ENCODE measurements at places on chromosomes 1 and 21. TPM values are rescaled to one million over a fixed set of nuclear protein-coding genes. Genes with fewer than 3 reads are reported as not detected.

DNA sequence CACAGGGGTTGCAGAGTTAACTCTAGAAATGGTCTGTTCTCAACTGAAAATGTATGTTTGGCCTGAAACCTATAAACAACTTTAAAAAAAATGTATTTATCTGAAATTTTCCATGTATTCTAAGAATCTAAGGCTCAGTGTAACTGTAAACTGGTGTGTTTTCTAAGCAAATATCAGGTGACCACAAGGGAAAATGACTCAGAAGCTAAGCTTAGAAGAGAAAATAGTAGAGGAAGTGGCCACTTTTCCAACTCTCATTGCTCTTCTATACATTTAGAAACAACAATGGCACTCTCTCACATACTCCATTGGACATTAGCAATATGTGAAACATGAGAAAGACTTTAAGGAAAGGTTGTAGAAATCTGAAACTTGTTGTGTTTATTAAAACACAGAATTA, 7.5 kb downstream of the TNFSF18 start:
- no peaks in the 10 kb centered on the region for H3K27me3 ChIP-seq
- no peaks in the 10 kb centered on the region for H3K36me3 ChIP-seq
- H3K27ac ChIP-seq, result no peak overlapping the region
- H3K4me1 ChIP-seq, result 0 out of 2 replicates have a peak, but pooled peaks cover 10% of the 10 kb centered on the region
- DNase-seq, result peak; percentile 9
- H3K4me3 ChIP-seq, result no peak overlapping the region

DNA sequence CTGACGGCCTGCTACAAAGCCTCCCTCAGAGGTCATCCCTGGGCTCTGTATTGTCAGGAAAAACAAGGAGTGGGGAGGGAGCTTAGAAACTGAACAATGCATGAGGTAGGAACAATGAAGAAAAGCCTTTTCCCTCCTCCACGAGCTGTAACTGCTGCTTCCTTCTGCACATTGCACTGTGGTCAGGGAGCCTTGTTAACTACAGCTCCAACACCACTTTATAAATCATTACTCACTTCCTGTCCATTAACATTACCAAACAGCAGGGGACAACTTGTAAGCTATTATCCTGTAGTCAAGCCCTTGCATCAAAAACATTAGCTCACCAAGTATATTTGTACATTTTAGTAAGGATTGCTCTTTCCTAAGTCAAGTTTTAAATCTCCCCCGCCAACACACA, 336.0 kb upstream of the NR5A2 start:
- no peak overlapping the region for H3K4me3 ChIP-seq
- no peaks in the 10 kb centered on the region for H3K27me3 ChIP-seq
- DNase-seq, result no peak
- no peak overlapping the region for H3K27ac ChIP-seq
- no peaks in the 10 kb centered on the region for H3K36me3 ChIP-seq

DNA sequence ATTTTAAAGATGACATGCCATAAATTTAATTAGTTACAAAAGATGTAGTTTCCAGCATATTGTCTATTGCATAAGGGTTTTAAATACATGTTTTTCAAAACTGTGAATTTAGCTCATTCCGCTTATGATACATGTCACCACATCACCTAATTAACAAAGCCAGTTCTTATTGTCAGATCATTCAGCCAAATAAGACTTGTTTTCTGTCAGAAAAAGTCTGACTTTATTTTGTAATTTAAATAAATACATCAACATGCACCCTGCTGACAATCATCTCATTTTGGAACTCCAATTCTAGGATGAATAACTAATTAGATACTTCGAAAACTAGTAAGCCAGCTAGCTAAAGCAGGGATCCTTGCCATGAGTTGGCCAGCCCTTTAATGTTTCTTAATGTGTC, 110.9 kb upstream of the APP start:
- DNase-seq, result no peak
- no peaks in the 10 kb centered on the region for H3K4me1 ChIP-seq

GRCh38 chr1:233679030-233679429, 65.1 kb downstream of the KCNK1 start:
- H3K4me3 ChIP-seq, result no peak overlapping the region
- H3K4me1 ChIP-seq, result no peaks in the 10 kb centered on the region
- no peaks in the 10 kb centered on the region for H3K36me3 ChIP-seq
- no peak for DNase-seq
- no peaks in the 10 kb centered on the region for H3K27me3 ChIP-seq

GRCh38 chr1:6596351-6596750, 6.3 kb downstream of the KLHL21 start:
- H3K27ac ChIP-seq, result no peak overlapping the region
- H3K4me3 ChIP-seq, result no peak overlapping the region
- H3K4me1 ChIP-seq, result peaks cover 31% of the 10 kb centered on the region
- peaks cover 40% of the 10 kb centered on the region for H3K36me3 ChIP-seq
- DNase-seq, result no peak
- H3K27me3 ChIP-seq, result no peaks in the 10 kb centered on the region

DNA sequence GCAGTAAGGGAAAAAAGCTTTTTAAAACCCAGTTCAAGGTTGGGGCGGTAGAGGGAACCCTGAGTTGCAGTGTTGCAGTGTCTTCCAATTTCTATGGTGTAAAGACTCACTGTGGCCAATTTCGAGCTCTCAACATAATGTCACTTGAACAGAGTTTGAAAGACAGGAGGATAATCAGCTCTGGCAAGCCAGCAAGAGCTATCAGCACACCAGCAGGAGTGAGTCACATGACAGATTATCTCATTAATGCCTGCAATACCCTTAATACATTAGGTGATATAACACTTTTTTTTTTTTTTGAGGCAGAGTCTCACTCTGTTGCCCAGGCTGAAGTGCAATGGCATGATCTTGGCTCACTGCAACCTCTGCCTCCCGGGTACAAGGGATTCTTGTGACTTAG, 22.8 kb downstream of the SLC9C2 start:
- no peak overlapping the region for H3K4me3 ChIP-seq
- H3K27ac ChIP-seq, result no peak overlapping the region
- no peak for DNase-seq
- peaks cover 25% of the 10 kb centered on the region for H3K27me3 ChIP-seq

GRCh38 chr21:26406526-26406925, 166.6 kb downstream of the CYYR1 start:
- no peaks in the 10 kb centered on the region for H3K36me3 ChIP-seq
- DNase-seq, result no peak
- no peak overlapping the region for H3K27ac ChIP-seq

DNA sequence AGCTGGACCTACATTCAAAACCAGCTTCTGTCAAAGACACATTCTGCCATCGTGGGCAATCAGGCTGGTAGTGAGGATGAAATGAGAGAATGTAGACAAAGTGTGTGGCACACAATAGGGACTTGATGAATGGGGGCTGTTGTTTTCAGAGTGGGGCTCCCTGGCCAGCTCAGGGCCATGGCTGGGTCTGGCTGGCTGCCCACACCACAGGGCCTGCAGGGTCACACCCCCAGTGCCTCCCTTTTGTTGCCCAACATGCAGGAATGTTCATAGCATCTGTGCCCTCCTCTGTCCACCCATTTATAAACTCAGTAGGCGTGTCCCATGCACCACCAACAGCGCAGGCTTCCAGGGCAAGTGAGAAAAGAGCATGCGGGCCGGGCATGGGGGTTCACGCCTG, 20.8 kb upstream of the ECE1 start:
- H3K27ac ChIP-seq, result no peak overlapping the region
- peak; percentile 87 for DNase-seq
- no peak overlapping the region for H3K4me3 ChIP-seq
- H3K27me3 ChIP-seq, result no peaks in the 10 kb centered on the region
- peaks cover 43% of the 10 kb centered on the region for H3K4me1 ChIP-seq
- H3K36me3 ChIP-seq, result no peaks in the 10 kb centered on the region

- no peak overlapping the region for H3K4me3 ChIP-seq
- no peak overlapping the region for H3K27ac ChIP-seq
- H3K36me3 ChIP-seq, result no peaks in the 10 kb centered on the region
- no peak for DNase-seq
- no peaks in the 10 kb centered on the region for H3K27me3 ChIP-seq
- H3K4me1 ChIP-seq, result no peaks in the 10 kb centered on the region
Measured at GRCh38 chr1:97947695-97948094, 26.9 kb upstream of the DPYD start.

GRCh38 chr1:76269155-76269554, 194.6 kb downstream of the ST6GALNAC3 start:
- H3K27me3 ChIP-seq, result no peaks in the 10 kb centered on the region
- no peaks in the 10 kb centered on the region for H3K4me1 ChIP-seq
- no peak overlapping the region for H3K27ac ChIP-seq
- no peaks in the 10 kb centered on the region for H3K36me3 ChIP-seq
- H3K4me3 ChIP-seq, result no peak overlapping the region

- peaks cover 40% of the 10 kb centered on the region for H3K4me1 ChIP-seq
- H3K27ac ChIP-seq, result peak overlapping the region; percentile 27
- DNase-seq, result no peak
- H3K4me3 ChIP-seq, result peak overlapping the region; percentile 59
- H3K27me3 ChIP-seq, result no peaks in the 10 kb centered on the region
Measured at GRCh38 chr1:181033128-181033798, 520 bp upstream of the MR1 start.

- H3K4me3 ChIP-seq, result peak overlapping the region; percentile 82
- peaks cover 56% of the 10 kb centered on the region for H3K4me1 ChIP-seq
- H3K36me3 ChIP-seq, result peaks cover 24% of the 10 kb centered on the region
- peak overlapping the region; percentile 86 for H3K27ac ChIP-seq
Measured at GRCh38 chr1:228083871-228084278, 1.4 kb downstream of the ARF1 start.

DNA sequence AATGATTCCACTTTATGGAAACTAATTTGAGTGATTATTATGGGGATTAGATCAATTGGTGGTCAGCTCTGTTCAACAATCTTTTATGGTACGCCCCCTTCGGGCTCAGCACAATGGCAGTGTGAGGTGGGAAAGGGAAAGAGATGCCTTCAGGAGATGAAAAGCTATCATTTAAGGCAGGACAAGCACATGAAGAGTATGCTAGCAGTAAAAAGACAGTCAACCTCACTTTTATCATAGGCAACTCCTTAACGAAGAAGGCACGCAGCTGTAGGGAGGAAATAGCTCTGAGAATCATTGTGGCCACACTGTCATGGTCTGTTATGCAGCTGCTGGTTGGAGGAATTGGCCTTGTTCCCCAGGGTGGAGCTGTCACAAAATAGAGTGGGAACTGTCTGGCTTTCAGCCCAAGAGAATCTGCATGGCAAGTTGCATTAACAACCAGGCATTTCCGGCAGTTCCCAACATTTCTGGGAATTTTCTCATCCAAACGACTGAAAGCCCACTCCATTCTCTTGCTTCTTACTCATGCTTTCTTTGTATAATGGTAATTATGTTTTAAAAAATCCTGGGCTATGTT, 54.4 kb upstream of the BCL10 start:
- peak overlapping the region; percentile 83 for H3K27ac ChIP-seq
- no peaks in the 10 kb centered on the region for H3K27me3 ChIP-seq
- no peak overlapping the region for H3K4me3 ChIP-seq
- H3K36me3 ChIP-seq, result no peaks in the 10 kb centered on the region

DNA sequence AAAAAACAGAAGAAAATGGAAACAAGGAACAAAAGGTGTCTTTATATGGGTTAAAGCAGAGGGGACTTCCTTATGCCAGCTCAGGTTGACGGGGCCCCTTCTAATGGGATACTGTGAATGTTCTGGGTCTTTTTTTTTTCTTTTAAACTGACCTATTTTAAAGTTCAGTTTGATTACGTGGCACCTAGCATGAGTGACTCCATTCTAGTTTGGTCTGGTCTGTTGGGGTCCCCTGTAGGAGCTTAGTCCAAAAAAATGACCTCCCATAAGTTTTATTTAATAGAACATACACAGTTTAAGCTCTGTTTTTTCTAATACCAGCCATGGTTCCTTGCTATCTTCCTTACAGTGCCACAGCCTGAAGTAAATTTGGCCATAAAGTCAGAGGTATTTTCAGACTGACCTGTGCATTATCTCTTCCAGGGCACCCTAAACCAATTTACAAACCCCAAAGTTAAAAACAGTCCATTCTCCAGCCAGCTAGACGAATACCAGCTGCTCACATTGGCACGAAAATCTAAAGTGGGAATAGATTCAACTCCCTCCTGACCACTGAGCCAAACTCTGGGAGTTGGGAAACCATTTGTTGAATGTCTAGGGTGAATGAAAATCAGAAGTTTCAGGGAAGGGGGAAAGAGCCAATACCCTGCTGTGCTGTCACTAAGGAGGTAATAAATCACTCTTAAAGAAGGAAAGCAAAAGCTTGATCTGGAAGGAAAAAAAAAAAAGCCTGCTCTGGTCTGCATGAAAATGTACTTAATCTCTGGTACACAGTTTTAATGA, 42.4 kb downstream of the AKNAD1 start:
- H3K4me3 ChIP-seq, result no peak overlapping the region
- H3K27ac ChIP-seq, result no peak overlapping the region
- peaks cover 14% of the 10 kb centered on the region for H3K4me1 ChIP-seq
- no peaks in the 10 kb centered on the region for H3K27me3 ChIP-seq
- H3K36me3 ChIP-seq, result no peaks in the 10 kb centered on the region
- no peak for DNase-seq

DNA sequence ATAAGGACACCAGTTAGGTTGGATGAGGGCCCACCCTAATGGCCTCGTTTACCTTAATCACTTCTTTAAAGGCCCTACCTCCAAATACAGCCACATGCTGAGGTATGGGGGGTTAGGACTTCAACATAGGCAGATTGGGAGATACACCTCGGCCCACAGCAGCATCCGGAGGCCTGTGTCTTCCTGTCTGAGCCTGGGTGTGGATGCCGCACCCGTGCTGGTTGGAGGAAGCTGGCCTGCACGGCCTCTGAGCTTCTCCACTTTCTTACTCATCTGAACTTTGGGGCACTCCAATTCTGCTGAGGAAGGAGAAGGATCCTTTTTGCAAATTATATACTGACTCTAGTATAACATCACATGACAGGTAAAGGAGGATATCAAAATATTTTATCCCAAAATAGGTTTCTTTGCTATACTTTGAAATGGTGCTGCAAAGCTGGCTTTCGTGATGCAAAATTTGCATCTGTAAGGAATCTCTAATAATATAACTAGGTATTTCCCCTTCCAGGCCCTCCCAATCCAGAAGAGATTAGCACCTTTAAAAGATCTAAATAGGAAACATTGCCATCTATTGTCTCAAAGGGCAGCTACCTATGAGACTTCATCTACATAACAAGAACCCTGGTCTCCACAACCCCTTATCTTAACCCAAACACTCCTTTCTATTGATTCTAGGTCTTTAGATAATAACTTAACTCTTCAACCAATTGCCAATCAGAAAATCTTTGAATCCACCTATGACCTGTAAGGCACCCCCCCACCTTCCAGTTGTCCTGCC, 247.6 kb downstream of the KCNJ6 start:
- no peaks in the 10 kb centered on the region for H3K4me1 ChIP-seq
- no peaks in the 10 kb centered on the region for H3K36me3 ChIP-seq
- H3K4me3 ChIP-seq, result no peak overlapping the region
- H3K27me3 ChIP-seq, result no peaks in the 10 kb centered on the region

DNA sequence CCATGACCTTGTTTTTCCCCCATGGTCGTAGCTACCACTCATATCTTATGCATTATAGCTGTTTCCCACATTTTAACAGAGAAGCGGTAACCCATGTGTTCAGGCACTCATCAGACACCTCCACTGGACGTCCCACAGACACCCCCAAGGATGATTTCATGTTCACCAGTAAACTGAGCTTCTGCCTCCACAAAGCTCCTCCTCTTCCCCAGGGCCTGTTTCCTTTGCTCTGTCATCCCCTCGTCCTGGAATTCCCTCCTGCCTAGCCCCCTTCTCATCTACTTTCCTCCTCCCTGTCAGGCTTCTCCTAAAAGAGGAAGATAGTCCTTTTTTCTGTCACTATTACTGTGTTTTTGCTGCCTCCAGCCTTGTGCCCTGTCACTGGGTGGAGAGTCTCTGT, 111.2 kb downstream of the OMA1 start:
- DNase-seq, result no peak
- peaks cover 14% of the 10 kb centered on the region for H3K4me1 ChIP-seq
- H3K27me3 ChIP-seq, result peaks cover 2% of the 10 kb centered on the region

The PTGER3 gene
- not detected for total RNA-seq

The CD2 gene
- not detected for total RNA-seq

The KRTAP19-3 gene
- not detected for total RNA-seq

The TRIM67 gene
- not detected for total RNA-seq

The DIO1 gene
- 31.1 TPM for total RNA-seq

The MATN1 gene
- not detected for total RNA-seq

The NMNAT2 gene
- not detected for total RNA-seq

The RNF220 gene
- 72.1 TPM for total RNA-seq

The CFAP74 gene
- total RNA-seq, result 0.27 TPM
